Stimulated activated CD4-positive, alpha-beta T cell treated with anti-CD3 and anti-CD28 coated beads, Interleukin-15, amount 100 ng/mL, for 48 hours (primary cell): ENCODE measurements at places on chromosomes 12 and 14.
A peak's percentile ranks its signal among the peaks of the same experiment; 100 is the strongest.

DNA sequence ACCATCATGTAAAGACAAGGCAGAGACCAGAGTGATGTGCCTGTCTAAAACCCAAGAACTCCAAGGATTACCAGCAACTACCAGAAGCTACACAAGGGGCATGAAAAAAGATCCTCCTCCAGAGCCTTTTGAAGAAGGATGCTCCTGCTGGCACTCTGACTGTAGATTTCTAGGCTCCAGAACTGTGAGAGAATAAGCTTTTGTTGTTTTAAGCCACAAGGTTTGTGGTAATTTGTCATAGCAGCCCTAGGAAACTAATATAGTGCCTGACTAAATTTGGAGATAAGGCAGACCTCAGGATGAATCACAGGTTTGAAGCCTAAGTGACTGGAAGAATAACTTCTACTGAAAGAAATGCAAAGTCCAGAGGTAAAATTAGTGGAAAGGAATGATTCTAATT is 132.9 kb downstream of the CEP83 start:
- DNase-seq = no peak

- peak; percentile 33 for DNase-seq
Observed at GRCh38 chr12:109597795-109598427, 24.3 kb downstream of the MVK start.

GRCh38 chr12:52344111-52344510 is 22.9 kb upstream of the KRT83 start:
- DNase-seq = no peak

DNA sequence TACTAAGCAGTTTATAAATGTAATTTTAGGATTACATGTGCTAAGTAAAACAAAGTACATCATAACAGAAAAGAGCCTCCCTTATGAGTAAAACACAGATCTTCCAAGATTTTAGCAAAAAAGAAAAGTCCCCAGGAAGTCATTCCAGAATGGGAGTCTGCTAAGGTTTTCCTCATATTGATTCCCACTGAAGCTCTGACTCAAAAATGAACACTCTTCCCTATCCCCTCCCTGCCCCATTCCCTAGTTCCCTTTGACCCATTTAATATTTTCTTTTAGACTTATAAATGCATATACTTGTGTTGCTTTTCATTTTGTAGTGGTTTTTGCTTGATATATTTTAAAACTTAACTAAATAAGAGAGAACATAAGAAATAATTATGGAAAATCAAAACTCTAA is 40.1 kb downstream of the PTGER2 start:
- DNase-seq = no peak

DNA sequence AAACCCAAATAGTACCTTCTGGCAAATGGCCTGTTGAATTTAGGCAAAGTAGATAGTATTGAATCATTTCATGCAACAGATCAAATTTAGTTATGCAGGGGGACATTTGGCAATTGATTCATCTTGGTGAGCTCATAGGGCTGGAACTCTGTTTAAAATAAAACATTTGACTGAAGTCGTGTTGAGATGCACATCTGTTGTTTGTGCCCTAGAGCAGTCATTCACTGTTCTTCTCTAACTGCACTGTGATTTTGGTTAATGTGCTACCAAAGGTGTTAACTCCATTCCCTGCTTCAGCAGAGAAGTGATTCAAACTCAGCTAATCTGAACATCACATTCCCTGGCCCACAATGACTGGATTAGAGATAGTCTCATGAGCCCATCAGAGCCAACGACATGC is 44.0 kb upstream of the CSRP2 start:
- DNase-seq = no peak

GRCh38 chr12:63940310-63941005 is 96.0 kb downstream of the SRGAP1 start:
- no peak for DNase-seq

DNA sequence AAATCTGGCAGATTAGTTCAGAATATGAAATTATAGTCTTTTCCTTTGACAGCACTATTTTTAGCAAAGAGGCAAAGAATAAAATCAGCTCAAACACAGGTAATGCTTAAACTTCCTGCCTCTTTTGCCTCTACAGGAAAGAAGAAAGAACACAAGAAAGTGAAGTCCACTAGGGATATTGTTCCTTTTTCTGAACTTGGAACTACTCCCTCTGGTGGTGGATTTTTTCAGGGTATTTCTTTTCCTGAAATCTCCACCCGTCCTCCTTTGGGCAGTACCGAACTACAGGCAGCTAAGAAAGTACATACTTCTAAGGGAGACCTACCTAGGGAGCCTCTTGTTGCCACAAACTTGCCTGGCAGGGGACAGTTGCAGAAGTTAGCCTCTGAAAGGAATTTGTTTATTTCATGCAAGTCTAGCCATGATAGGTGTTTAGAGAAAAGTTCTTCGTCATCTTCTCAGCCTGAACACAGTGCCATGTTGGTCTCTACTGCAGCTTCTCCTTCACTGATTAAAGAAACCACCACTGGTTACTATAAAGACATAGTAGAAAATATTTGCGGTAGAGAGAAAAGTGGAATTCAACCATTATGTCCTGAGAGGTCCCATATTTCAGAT is 17.4 kb downstream of the TMPO start:
- DNase-seq = no peak

GRCh38 chr14:38138473-38139138 is 69.1 kb upstream of the SSTR1 start:
- DNase-seq = no peak

DNA sequence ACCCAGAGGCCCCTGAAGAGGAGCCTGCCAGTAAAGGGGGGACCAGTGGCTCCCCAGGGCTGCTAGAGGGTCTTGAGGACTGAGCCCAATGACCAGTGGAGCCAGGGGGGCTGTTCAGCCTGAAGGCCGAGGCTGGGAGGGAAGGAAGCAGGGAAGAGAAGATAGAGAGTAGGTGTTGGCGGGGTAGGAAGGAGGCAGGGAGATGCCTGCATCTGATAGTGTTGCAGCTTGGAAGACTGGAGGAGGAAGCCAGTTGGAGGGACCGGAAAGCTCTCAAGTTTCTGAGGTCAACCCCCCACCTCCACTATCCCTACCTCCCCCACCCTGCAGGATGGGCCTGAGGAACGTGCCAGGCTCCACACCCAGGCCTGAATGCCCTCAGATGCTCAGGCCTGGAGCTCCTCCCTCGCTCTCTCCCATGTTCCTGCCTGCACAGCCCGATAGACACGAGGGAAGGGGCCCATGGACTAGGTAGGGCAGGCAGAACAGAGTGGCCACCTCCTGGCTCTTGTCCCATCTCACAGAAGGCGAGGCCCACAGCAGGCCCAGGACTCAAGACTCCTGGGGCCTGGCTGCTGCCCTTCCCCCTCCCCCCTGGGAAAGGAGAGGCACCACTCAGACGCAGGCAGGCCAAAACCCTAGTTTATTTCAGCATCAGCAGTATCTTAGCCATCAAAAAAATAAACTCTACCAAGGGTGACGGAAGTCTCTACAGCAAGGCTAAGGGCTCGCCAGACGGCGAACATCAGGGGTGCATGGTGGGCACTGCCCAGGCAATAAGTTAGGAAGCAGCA is 3.4 kb downstream of the CKB start:
- DNase-seq = no peak

GRCh38 chr14:100609941-100610391 is 22.7 kb upstream of the BEGAIN start:
- no peak for DNase-seq

- DNase-seq = no peak
Observed at GRCh38 chr14:53437858-53438257, 284.7 kb upstream of the DDHD1 start.

GRCh38 chr12:46533723-46534122 is 161.2 kb upstream of the SLC38A2 start:
- no peak for DNase-seq

DNA sequence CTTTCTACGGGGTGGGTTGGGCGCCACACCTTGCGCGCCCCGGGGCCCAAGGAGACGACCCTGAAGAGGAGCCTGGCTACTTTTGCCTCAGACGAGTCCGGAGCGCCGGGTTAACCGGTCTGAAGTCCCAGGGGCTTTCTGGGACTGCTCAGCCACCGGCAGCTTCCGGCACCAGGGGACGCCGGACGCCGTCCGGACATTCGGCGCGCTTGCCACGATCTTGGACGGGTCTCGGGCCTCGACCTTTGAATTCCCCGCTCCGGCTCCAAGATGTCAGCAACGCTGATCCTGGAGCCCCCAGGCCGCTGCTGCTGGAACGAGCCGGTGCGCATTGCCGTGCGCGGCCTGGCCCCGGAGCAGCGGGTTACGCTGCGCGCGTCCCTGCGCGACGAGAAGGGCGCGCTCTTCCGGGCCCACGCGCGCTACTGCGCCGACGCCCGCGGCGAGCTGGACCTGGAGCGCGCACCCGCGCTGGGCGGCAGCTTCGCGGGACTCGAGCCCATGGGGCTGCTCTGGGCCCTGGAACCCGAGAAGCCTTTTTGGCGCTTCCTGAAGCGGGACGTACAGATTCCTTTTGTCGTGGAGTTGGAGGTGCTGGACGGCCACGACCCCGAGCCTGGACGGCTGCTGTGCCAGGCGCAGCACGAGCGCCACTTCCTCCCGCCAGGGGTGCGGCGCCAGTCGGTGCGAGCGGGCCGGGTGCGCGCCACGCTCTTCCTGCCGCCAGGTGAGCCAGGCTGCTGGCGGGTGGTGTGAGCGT is at the start of gene ACOT4:
TSS of gene ACOT4 (plus strand) at position 184 of the 760 bp plus-strand sequence. CDS start at position 271, 87 bp downstream.
- DNase-seq = peak; percentile 26

DNA sequence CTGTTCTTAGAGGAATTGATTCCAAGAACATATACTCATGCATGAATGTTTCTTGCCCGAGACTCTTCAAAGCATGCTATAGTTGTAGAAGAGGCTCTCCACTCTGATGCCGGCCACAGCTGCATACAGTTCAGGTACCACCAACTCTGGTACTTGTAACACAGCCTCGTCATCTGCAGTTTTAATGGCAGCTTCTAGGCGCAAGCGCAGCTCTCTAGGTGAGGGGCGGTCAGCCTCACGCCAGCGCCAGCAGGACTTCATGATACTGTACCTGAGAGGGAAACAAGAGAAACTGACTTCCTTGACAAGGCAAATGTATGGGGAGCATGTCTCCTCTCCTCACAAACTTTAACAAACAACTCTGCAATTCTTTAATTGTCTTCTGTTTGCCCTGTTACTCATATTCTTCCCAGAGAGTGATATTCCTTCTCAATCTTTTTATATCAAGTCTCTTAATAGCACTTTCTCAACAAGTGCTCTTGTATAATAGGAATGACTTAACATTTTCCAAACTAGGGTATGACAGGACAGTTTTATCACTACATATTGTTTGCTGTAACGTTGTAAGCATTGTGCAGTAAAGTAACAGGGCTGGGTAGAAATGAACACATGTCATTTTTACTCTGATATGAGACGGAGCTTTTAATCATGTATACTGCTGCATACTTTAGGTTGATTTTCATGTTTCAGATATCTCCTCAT is 6.8 kb upstream of the MAGOHB start:
- DNase-seq = no peak

- DNase-seq = no peak
Observed at GRCh38 chr12:42407306-42407705, 81.3 kb downstream of the PPHLN1 start.
